ENCODE measurements at places on chromosomes 2 and 18.

GRCh38 chr2:226773291-226773690 lies 26.3 kb downstream of the IRS1 start:
- no peak for DNase-seq

GRCh38 chr2:163343316-163343715 lies 392.5 kb downstream of the FIGN start:
- DNase-seq, result no peak

- DNase-seq, result no peak
Observed at GRCh38 chr2:239781454-239781853, 243.7 kb downstream of the NDUFA10 start.

DNA sequence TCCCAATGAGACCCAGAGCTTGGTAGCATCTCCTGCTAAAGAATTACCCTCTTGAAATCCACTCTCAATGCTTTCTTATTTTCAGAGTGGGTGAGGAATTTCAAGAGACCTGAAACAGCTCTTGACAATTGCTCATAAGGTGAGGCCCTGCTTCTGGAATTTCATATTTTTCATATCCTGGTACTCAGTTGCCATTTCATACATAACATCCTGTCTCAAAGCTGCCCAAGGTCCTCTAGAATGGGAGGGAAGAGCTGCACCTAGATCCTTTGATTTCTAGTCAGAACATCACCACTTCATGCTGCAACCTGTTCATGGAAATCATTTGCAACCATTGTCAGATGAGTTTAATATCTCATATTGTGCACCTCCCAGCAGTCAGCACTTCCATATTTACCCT lies 404.8 kb upstream of the GALNT5 start:
- no peak for DNase-seq

GRCh38 chr2:161208527-161209139 lies 48.4 kb downstream of the TANK start:
- no peak for DNase-seq

DNA sequence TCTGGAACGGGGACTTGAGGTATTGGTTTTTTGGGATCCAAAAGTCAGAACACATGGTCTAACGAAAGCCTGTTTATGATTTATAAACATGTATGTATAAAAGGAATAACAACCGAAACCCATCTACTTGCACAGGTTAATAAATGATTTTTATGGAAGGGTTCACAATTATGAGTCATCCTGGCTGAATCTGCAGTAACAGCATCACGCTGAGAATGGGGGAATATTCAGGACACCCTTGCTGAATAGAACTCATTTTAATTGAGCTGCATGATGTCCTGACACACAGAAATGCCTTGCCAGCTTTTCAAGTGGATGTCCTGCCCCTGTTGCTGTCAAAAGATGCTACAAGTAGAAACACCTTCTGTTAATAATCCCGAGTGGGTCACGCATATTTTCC lies 54.7 kb upstream of the TGFA start:
- no peak for DNase-seq

DNA sequence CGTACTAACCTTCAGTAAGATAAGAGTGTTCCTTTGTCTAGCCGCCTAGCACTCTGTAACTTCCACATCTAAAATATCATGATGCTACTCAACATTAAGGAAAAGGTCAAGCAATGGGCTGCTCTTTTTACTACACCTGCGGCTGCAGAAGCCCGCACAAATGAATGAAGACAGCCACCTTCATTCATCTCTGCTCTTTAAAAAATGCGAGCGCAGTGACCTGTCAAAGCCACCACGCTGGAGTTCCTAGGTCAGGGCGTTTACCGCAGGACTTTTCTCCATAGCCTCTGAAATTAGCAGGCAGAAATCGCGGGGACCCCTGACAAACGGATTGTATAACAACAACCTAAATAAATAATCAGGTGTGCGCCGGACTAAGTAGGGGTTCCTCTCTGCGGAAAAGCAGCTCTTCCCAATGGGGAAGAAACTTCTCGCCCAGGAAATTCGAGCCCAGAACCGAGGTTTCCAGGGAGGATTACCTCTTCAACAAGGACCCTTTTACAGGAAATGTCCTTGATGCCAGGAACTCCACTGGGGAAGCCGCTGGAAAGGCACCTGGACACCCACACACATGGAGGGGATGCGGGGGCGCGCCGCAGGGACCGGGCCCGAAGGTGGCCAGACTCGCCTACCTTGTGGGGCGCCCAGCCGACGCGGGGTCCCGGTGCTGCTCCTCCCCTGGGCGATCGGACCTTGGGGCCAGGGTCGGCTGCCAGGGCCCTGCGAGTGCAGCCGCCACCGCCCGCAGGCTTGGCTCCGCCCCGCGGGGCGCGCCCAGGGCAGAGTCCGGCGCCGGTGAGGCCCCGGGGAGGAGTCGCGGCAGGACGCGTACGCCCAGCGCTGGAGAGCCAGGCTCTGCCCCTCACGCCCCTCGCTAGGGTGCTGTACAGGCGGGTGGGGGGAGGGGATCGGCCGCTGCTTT lies at the start of gene CCDC68:
TSS of gene CCDC68 (minus strand) at position 758 of the 922 bp plus-strand sequence. CDS start 16,670 bp downstream, outside the sequence.
- DNase-seq, result peak; percentile 56

- peak; percentile 70 for DNase-seq
Observed at GRCh38 chr2:199485732-199486335, 28.1 kb upstream of the SATB2 start.

DNA sequence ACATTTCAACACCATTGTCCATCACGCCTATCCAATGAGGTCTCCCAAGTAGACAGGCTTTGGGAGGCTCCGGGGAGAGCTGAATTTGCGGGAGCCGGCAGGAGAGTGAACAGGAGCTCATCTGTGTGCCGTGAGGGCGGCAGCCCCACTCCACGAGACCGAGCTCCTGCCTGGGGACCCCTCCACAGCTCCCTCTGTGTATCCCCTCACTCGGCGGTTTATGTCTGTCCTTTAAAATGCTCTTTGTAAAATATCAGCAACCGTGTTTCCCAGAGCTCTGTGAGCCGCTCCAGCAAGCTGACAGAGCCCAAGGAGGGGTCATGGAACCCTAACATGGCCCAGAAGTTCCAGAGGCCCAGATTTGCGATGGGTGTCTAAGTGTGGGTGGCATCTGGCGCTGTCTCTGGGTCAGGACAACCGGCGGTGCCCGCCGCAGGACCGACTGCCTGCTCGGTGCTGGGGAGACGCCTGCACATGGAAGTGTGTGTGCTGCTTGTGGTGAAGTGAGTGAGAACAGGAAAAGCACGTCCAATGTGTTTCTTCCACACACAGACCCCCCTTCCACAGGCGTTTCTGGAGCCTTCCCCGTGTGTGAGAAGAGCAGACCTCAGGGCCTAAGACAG lies 34.8 kb downstream of the SLC66A2 start:
- no peak for DNase-seq

DNA sequence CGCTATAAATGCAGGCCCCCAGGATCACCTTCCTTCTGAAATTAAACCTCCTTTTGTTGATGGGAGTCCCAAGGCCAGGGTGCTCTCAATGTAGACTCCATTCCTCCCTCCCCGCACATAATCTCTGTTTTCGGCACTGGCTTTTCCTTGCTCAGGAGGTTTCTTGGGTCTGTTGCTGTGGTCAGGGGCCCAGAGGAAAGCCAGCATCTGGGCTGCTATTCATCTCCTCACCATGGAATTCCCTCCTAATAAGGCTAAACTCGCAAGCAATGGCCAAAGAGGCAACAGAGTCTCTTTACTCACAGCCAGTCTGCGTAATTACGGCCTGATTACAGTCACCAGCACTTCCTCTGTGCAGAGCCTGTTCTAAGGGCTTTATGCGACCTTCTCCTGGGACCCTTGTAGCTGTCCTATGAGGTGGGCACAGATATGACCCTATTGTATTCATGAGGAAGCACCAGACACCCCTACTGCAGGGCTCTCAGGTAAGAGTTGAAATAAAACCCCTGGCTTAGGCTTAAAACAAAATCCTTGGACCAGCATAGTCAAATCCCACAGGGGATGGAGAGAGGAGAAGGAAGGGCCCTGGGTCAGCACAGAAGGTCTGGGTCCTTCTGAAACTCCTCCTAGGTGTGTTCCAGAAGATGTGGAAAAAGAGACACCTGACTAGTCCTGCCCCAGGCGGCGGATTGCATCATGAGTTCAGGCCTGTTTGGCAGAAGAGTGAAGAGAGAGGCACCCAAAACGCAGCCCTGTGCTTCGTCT lies 105.0 kb upstream of the SH3BP4 start:
- DNase-seq, result no peak

GRCh38 chr18:52313213-52313612 lies 26.8 kb upstream of the DCC start:
- no peak for DNase-seq

DNA sequence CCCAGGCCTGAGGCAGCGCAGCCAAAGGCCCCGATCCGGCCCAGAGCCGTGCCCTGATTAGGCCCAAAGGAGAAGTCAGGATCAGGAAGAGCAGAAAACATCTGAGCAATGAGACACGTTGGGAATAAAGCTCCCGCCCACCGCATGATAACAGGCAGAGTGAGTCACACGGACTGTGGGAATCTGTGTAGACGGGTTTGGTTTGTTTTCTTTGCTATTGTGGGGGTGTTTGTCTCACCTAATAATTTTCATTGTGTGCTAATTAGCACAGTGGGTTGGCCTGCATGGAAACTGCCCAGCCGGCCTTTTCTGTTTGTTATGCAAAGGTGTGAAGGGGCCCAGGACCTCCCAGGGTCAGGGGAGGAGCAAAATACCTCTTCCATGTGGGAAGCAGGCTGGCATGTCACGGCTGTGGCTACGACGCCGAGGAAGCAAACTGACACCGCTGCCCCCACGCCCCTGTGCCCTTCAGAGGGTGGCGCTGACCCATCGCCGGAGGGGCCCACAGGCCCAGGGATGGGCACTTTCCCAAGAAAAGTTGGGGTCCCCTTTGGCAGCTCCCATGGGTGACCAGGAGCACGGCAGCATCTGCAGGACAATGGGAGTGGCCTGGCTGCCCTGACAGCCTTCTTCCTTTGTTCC lies 68.4 kb upstream of the CTDP1 start:
- no peak for DNase-seq

GRCh38 chr2:47007223-47007825 lies 91.7 kb upstream of the MCFD2 start:
- no peak for DNase-seq

- DNase-seq, result no peak
Observed at GRCh38 chr2:180322781-180323180, 315.7 kb upstream of the CWC22 start.

GRCh38 chr18:61662726-61663125 lies 230.1 kb downstream of the RNF152 start:
- DNase-seq, result no peak

DNA sequence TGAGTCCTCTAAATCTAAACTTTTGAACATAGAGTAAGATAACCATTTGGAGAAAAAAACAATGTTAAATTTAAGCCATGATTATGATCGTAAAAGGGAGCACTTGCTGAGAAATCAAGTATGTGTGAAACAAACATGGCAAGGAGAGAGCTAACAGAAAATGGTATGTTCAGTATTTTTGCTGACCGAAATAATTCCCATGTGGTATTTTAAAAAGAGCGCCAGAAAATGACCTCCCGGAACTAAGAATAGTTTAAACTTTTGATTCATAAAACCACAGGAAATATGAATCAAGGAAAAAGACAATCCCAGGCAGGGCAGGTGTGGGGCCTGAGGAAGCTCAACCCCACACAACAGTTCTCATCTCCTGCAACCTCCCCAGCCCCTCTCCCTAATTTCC lies 74.2 kb downstream of the DOCK10 start:
- no peak for DNase-seq

DNA sequence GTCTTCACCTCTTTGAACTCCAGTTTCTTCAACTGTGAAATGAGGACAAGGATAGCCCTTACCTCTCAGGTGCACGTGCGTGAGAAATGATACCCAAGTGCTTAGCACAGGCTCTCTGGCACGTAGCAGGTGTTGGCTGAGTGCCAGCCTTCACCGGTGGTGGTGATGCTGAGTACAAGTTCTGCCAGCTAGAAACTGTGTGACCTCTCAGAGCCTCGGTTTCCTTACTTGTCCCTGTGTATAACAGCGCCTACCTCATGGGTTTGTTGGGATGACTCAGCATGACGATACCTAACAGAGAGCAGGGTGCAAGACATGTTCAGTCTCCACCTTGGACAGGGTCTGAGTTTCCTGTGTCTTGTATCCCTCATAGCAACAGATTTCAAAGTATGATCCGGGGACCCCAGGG lies 205.1 kb downstream of the TNS1 start:
- DNase-seq, result no peak

DNA sequence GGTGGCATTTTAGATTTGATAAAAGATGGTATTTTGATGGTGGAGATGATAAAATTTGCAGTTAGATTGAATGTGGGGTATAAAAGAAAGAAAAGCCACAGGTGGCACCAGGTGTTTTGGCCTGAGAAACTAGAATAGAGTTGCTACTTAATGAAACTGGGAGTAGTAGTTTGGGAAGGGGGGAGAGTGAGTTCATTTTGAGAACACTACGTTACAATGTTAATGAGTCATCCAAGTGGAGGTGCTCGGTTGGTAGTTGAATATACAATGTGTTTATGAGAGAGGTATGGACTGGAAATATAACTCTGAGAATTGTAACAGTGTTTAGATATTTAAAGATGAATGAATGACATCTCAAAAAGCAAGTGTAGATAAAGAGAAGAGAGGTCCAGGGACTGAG lies 26.4 kb downstream of the EPG5 start:
- DNase-seq, result no peak

- DNase-seq, result no peak
Observed at GRCh38 chr2:175383286-175383685, 201.8 kb upstream of the ATP5MC3 start.

GRCh38 chr2:182404975-182405561 lies 21.8 kb downstream of the PDE1A start:
- no peak for DNase-seq

DNA sequence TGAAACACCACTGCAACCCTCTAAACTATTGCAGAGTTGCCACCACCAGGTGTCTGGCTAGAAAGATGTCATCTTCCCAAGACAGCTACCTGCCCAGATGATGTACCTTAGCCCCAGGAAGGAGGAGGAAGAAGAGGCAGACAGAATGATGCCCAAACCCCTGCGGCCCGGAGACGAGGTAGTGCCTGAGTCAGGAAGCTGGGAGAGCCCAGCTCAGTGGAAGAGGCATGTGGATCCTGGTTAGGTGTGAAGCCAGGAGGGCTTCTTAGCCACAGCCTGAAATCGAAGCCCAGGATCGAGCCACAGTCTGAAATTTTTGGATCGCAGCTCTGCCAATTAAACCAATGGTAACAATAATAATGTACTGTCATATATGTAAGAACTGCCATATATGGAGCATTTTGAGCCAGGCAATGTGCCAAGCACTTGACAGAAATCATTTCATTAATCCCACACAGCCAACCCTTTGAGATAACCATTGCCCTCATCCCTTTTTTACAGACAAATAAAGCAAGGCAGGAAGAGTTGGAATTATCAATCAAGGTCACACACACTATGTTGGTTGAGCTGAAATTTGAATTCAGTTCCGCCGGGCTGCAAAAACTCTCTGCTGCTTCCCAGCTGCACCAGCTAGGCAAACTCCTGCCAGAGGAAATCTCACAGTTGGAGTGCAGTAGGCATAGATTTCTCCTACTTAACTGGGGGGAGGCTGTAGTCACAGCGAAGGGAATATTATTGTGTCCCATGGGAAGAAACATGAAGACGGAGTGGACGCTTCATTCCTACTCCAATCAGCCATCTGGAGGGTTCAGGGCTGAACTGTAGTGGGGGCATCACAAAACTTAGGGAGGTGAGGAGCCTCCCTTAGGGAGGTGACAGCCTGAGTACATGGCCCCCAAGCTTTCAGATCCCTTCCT lies 19.4 kb upstream of the CYP1B1 start:
- no peak for DNase-seq

- DNase-seq, result no peak
Observed at GRCh38 chr2:150647943-150648342, 160.5 kb upstream of the RND3 start.

Data from HEK293T (cell line).